G401 (cell line): ENCODE measurements at places on chromosomes 11 and 22.

- no peak for DNase-seq
These were observed 37.0 kb upstream of the PAK1 start for GRCh38 chr11:77510851-77511250.

DNA sequence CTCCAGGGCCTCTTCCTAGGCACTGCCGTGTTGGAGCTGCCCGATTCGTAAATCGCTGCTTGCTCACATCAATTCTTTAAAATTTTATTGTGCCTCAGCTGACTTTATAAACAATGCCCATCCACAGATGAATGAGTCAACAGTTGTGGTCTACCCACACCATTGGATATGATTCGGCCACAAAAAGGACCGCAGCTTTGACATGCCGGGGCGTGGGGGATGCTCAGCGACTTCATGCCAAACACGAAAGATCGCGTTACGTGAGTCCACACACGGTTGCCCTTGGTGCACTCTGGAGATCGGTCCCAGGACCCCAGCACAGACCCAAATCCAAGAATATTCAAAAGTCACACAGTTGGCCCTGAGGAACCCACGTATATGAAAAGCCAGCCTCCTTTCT lies 195.7 kb downstream of the CTTN start:
- no peak for DNase-seq

- DNase-seq: no peak
These were observed 186.5 kb upstream of the NAV2 start for GRCh38 chr11:19526119-19526518.

DNA sequence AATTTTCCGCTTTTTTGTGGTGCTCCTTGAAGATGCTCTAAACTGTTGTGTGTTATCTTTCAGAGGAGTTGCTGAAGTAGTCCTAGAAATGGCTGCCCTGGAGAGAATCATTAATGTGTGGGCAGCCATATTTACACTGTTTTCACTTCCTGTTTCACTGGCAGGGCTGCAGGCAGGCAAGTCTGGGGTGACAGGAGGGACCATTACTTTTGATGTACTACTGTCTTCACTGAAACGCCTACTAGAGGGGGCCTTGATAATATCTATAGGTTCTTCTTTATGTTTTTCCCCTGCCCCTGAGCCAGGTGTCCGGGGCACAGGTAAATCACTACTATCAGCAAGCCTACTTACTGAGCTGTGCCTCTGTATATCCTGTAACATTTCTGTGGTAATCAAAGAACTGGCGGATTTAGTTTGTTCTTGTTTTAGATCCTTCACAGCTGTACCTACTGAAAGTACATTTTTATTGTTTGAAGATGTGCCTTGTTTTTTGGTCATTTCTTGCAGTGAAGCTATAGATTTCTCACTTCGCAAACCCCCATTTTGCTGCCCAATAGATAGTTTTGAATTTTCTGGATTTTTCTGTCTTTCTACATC lies 39.7 kb downstream of the ACAT1 start:
- no peak for DNase-seq

GRCh38 chr22:46149512-46150033 lies 753 bp upstream of the PPARA start:
- peak; percentile 11 for DNase-seq

DNA sequence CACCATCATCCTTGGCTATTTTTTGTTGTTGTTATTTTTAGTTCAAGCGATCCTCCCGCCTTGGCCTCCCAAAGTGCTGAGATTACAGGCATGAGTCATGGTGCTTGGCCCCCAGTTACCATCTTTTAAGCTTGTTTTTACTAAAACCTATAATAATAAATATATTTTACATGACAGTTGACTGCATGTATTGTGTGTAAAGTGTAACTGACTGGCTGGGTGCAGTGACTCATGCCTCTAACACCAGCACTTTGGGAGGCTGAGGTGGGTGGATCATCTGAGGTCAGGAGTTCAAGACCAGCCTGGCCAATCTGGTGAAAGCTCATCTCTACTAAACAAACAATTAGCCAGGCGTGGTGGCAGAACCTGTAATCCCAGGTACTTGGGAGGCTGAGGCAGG lies 386.2 kb downstream of the TENM4 start:
- no peak for DNase-seq

DNA sequence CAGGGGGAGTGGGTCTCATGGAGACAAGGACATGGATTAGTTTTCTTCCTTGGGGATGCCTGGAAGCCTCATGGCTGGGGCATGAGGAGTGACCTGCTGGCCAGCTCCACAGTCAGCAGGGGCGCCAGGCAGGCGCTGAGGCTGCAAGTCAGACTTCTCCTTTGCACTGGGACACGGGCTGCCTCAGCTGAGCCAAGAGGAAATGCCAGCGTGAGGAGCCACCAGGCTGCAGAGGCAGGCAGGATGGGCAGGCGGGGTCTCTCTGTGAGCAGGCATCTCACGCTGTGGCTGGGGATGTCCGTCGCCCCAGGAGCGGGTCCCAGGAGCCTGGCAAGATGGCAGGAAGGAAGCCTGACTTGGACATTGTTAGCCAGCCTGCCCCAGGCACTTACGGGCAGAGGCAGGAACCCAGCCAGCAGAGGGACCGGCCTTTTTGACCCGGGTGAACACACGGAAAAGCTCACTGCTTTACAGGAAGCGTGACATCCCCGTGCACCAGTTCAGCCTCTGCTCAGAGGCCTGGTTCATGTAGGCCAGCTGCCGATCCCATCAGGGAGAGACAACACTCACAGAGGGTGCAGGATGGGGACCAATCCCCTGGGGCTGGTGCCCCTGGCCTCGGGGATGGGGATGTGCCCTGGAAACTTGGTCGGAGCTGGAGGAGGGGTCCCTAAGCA lies 10.2 kb downstream of the GNB1L start:
- DNase-seq: peak; percentile 64

DNA sequence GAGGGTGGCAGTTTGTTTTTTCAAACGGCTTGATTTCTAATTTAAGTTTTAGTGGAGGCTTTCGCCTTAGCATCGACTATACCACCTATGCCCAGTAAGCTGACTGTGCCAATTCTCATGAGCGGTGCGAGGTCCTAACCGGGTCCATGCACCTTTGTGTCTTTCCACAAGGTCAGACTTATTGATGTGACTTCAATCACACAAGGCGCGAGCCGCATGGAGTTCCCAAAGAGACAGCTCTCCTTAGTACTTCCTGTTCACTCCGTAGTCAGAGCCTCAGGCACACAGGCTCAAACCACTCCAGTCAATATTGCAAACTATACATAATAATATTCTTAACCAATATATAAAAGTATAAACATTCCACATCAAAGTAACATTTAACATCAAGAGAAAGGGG lies 18.2 kb downstream of the ST14 start:
- no peak for DNase-seq

GRCh38 chr11:18706330-18707243 lies 8.0 kb downstream of the TMEM86A start:
- DNase-seq: peak; percentile 63

DNA sequence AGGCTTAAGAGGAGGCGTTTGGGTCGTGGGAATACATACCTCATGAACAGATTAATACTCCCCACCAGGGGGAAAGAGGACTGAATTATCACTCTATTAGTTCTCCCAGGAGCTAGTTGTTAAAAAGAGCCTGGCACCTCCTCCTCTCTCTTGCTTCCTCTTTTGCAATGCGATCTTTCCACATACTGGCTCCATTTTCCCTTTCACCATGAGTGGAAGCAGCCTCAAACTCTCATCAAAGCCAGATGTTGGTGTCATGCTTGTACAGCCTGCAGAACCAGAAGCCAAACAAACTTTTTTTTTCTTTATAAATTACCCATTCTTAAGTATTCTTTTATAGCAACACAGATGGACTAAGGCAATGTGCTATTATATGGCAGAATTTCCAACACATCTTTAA lies 258.5 kb downstream of the FAM76B start:
- no peak for DNase-seq

DNA sequence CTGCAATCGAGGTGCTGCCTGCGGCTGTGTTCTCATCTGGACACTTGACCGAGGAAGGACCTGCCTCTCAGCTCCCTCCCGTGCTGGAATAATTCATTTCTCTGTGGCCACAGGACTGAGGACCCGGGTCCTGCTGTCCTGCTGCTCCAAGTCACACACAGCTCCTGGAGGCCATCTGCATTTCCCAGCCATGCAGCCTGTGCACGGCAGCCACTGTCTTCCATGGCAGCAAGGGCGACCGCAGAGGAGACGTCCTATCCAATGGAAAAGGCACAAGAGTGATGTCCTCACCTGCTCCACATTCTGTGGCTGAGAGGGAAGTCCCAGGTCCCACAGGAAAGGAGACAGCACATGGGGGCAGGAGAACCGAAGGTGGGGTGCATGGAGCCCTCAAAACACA lies 495.8 kb downstream of the BRD1 start:
- DNase-seq: no peak

GRCh38 chr22:26124991-26125725 lies 44.1 kb upstream of the SEZ6L start:
- DNase-seq: no peak

DNA sequence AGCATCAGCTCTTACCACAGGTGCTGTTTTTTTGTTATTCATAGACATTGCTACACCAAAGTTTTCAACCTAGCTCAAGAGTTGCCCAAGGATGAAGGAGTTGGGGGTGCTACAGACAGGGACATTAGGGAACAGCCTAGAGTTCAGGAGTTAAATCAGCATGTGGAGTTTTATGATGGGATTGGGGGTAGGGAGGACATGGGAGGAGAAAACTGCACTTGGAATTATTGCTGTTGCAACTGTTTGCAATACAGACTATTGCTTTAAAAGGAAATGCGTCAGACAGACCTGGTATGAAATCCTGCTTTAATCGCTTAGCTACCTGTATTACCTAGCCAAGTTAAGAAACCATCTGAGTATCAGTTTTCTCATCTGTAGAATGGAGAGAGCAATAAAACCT lies 6.3 kb downstream of the TMA7B start:
- DNase-seq: no peak

- DNase-seq: peak; percentile 64
These were observed 29.6 kb downstream of the RTN4R start for GRCh38 chr22:20238536-20238900.

GRCh38 chr22:29380032-29380781 lies 8.2 kb downstream of the AP1B1 start:
- DNase-seq: no peak

- DNase-seq: no peak
These were observed 326.3 kb downstream of the NTM start for GRCh38 chr11:131696690-131697089.

- no peak for DNase-seq
These were observed 30.4 kb downstream of the CBL start for GRCh38 chr11:119236490-119236889.

DNA sequence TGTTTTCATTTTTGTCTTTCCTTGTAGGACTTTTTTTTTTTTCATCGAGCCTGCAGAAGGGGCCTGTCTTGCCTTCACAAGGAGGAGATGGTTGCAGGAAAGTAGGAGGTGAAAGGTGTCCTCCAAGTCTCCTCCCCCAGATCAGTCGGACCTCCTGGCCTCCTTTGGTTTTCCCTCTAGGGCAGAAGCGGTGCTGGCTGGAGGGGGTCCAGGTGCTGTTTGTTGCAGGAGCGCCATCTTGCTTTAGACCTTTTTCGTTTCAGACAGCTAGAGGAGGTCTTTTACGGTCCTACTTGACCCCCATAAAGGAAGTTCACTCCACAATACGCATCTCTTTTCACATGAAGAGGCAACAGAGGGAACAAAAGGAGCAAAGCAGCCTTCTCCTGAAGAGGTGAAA lies 66.0 kb downstream of the ZBTB16 start:
- DNase-seq: no peak

DNA sequence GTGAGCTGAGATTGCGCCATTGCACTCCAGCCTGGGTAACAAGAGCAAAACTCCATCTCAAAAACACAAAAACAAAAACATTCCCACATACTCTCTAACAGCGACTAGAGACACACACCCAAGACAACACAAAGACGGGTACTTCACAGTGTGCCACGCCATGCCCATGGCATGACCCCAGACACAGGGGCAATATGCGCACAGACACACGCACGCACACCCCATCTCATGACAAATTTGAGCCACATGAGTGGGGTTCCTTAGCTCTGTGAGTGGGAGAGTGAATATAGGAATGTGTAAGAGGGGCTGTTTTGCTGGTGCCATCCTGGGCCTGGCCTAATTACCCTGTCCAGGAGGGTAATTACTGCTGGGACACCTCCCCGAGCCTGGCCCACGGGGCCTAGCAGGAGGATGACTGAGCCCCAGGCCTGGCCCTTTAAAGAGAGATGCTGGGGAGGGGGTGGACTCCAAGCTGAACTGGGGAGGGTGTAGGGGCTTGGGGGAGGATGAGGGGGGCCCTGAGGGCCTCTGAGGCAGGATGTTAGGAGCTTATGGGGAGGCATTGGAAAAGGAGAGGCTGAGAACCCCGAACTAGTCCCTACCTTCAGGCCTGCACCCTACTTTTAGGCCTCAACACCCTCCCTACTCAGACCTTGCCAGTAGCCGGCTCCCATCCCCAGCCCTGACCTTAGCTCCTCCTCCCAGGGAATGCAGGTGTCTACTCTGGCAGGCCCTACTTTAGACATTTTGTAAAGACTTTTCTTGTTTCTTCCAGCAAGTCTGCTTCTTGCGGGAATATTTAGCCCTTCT lies 1.5 kb downstream of the LTBP3 start:
- peak; percentile 49 for DNase-seq

DNA sequence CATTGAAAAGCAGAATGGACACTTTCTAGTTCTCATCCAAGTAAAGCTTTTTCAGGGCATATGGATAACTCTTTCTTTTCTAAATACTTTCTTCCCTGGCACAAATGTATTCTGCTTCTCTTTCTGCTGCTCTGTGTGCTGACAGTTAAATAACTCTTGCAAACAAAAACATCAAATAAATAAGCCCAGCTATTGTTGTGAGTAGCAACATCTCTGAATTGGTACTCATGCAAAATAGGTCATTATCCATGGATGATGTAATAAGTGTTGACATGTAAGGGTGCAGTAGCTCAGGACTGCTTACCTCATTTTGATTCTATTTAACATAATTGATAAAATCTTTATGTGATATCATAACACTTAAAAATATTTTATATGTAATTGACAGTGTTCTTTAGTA lies 164.3 kb downstream of the MSANTD4 start:
- peak; percentile 55 for DNase-seq

GRCh38 chr11:72985645-72986044 lies 156.5 kb downstream of the FCHSD2 start:
- no peak for DNase-seq
